ENCODE measurements at places on chromosomes 4 and X. TPM values are rescaled to one million over a fixed set of nuclear protein-coding genes. Genes with fewer than 3 reads are reported as not detected.
A peak's percentile ranks its signal among the peaks of the same experiment; 100 is the strongest.

DNA sequence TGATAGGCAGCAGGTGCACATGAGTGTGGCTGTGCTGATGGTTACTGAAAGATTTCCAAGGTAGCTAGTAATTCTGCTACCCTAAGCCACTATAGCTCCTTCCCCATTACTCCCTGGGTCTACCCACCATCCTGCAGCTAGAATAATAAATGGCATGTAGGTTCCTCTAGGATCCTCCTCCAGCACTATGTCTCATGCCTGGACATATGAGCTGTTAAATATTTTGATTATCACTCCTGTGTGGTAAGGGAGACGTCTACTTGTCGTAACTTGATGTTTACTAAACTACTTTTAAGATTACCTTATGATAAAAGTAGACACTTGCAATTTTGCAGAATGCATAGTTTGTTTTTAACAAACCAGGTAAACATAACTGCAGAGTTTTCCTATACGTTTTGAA is 35.5 kb downstream of the TET2 start:
- H3K36me3 ChIP-seq = no peaks in the 10 kb centered on the region
- no peak for DNase-seq
- no peaks in the 10 kb centered on the region for H3K4me1 ChIP-seq
- H3K27me3 ChIP-seq = no peaks in the 10 kb centered on the region

NHS gene
- 27.2 TPM for total RNA-seq

POLR2B gene
- 58.2 TPM for total RNA-seq

DNA sequence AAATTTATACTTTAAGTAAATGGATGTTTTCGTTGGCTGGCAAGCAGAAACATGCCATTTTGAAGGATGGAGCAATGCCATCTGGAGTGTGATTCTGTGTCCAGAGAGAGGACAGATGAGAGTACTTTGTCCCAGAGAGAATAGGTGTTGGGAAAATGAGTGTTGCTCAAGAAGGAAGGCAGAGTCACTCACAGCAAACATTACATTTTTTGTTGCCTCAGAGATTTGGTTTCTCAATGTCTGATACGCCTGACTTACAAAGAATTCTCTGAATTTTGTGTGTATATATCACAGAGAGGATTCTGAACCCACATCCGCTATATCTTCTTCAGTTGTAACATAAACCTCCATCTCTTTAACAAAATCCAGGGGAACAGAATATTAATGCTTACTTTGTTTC is 102.8 kb upstream of the PCDH18 start:
- no peaks in the 10 kb centered on the region for H3K36me3 ChIP-seq
- DNase-seq = no peak
- no peaks in the 10 kb centered on the region for H3K4me1 ChIP-seq
- H3K4me3 ChIP-seq = no peak overlapping the region
- H3K27ac ChIP-seq = peak overlapping the region; percentile 50

DNA sequence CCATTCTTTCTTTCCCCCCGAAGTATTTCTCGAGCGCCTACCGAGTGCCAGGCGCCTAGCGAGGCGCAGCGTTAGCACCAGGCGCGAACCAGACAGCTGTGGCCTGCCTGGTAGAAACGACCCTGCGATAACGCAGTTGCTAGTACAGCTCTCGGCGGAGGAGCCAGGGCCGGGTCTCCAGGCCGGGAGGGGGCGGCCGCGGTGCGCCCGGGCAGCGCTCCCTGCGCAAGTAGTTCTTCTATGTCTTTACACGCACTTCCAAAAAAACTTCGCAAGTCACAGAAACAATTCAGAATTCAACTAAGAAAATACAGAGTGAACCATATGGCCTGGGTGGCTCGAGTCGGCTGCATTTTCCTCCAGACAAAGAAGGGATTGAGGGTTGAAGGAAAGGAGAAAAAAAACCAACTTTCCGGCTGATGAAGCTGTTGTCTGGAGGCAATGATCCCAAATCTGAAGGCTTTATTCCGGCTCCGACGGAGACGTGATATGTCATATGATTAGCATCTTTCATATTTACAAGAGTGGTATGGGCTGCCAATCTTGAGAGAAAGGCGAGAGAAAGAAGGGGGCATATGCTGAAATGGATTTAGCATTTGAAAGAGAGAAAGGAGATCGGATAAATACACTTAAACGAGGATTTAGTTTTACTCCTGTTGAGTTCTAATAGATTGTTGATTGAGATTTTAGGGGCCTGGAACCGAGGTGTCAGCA is 7.2 kb upstream of the NEUROG2 start:
- H3K4me1 ChIP-seq = no peaks in the 10 kb centered on the region
- peaks cover 69% of the 10 kb centered on the region for H3K27me3 ChIP-seq
- peak overlapping the region; percentile 52 for H3K4me3 ChIP-seq
- no peak overlapping the region for H3K27ac ChIP-seq
- H3K36me3 ChIP-seq = no peaks in the 10 kb centered on the region

Measured in tibial nerve (tissue), 4 donors.